GM23248 (cell line): ENCODE measurements at places on chromosomes 11 and 22. TPM values are rescaled to one million over a fixed set of nuclear protein-coding genes. Genes with fewer than 3 reads are reported as not detected.

DNA sequence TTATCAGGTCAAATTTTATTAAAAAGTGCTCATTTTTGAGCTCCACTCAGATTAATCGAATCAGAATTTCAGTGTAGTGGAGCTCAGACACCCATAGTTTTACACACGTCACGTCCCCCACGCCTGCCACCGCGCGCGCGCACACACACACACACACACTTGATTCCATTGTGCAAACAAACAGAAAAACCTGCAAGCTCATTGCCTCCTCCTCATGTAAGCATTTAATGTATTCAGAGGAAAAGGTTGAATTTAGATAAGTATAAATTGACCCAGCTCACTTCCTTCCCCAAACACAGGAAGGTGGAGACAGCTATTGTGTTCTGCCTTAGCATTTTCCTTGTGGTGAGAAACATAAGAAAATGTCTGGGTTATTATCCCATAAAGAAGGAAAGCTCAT is 336.7 kb downstream of the LUZP2 start:
- no peak for DNase-seq

DNA sequence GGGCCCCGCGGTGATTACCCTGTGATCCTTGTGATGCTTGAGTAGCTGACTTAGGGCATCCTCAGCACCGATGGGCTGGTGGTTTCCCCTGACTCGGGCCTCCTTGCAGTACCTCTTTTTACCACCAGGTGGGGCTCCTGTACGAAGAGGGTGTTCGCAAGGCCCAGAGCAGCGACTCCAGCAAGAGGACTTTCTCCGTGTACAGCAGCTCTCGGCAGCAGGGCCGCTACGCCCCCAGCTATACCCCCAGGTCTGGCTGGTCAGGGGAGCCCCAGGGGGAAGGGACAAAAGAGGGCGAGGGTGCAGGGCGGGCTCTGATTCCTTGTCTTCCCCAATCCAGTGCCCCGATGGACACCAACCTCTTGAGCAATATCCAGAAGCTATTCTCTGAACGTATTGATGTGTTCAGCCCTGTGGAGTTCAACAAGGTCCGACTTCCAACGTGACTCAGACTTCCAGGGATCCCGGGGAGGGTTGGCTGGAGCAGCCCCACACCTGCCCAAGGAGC is 1.3 kb upstream of the TM7SF2 start:
- peak; percentile 86 for DNase-seq

DNA sequence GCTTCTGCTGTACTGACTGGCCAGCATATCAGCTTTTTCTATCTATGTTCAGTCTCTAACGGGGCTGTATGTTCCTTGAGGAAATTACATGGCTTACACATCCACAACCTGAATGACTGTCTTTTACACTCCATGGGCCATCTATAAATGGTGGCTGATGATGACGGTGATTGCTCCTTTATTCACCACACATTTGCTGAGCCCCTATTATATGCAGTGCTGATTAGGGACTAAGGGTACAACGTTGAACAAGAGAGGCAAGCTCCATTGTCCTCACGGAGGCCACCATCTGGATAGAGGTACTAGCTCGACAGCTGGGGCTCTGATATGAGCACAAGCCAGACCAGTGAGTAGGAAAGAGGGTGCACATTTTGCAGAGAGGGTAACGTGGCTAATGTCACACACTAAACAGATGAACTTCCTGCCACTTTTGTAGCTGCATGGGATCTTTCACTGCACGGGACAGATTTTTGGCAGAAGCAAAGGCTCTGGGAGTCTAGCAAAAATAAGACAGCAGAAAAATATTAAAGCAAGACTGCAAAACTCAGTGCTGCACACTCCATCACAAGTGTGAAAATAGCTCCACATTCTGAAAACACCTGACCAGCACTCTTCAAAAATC is 30.6 kb downstream of the DRD2 start:
- no peak for DNase-seq

- peak; percentile 91 for DNase-seq
These were observed 57.5 kb upstream of the PLET1 start for GRCh38 chr11:112318184-112318591.

DNA sequence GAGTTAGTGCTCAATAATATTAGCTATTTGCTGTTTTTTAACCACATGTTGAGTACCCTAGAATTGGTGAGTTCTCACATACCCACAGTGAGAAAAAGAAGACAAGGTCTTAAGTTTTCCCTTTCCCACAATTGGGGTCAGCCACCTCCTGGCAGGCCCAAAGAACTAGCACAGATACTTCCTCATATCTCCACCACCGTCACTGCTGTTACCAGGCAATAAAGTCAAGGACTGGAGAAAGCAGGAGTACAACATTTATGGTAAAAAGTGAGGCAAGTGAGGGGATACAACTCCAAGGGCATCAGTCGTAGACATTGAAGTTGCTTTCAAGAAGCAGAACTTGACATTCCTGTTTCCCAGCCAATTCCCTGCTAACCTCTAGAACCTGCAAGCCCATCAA is 19.6 kb downstream of the ELP4 start:
- DNase-seq, result no peak

GRCh38 chr11:1088927-1089737 is 14.5 kb downstream of the MUC2 start:
- DNase-seq, result no peak

DNA sequence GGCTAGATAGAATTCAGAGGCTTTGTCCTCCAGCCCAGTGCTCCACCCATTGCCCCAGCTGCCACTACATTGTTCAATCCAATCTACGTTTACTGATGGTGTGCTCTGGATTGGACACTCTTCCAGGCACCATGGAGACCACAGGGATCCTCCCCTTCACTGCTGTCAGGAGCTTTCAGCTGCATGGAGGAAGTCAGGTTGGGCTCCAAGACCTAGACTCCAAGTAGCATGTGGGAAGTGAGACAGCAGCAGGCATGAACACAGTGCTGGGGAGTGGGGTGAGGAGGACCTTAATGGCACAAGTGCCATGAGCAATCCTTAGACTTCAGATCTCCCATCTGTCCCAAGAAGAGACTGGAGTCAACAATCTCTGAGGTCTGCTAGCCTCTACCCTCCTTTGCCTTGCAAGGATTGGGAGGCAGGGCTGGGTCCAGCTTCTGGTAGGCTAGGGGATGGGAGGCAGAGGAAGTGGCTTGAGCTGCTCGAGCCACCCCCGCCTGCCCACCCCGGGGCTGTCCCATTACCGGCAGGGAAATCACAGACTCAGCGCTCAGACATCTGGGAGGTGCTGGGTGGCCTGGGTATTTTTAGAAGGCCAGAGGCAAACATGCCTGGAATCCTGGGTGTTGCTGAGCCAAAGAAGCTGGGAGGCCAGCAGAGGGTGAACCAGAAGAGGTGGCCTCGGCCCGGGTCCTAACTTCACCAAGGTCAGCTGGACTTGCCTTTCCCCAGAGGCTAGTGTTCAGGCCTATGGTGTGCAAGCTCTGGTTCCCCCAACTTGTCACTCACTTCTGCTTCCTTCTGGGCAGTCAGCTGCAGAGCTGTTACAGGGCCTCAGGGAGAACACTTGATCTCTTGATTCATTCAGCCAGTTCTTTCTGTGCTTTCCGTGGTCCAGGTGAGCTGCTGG is 15.2 kb upstream of the FCHSD2 start:
- DNase-seq, result peak; percentile 48

DNA sequence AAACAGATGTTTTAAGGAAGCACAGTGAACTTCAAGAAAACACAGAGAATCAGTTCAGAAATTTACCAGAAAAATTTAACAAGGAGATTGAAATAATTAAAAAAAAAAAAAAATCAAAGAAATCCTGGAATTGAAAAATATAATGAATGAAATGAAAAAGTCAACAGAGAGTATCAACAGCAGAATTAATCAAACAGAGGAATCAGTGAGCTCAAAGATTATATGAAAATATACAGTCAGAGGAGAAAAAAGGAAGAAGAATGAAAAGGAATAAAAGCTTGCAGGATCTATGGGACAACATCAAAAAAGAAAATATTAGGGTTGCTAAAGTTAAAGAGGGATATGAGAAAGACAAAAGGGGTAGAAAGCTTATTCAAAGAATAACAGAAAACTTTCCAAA is 82.3 kb downstream of the XRRA1 start:
- no peak for DNase-seq

- peak; percentile 70 for DNase-seq
These were observed 46.4 kb downstream of the TPBGL start for GRCh38 chr11:75286826-75287465.

DNA sequence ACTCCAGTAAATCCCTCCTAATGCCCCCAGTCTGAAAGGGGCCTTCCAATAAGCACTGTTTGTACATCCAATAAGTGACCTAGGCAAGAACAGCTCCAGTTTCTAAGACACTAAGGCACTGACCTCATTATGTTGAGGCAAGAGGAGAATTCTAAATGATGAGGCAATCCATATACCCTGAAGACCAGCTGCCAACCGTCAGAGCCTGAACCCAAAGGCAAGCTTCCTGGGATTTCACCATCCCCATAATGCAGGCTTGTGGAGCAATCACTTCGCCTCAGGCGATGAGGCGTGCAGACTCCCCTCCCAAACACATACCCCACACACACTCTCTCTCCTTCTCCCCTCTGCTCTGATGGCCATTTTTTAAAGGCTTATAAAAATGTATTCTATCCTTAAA is 49.5 kb downstream of the LGR4 start:
- peak; percentile 90 for DNase-seq

DNA sequence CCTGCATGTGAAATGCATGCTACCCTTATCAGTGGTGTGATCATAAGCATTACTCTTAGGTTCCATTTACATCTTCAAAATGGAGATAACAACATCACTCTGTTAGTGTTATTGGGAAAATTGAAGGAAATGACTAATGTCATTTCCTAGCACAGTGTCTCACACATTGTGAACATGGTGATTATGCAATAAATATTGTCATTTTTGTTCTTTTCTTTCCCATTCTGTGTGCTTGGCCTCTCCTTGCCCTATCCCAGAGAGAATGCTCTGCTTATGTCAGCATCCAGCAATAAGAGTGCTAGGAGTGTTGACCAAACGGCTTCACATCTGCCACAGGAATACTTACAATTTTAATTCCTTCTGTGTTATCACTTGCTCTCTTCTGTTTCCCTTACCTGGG is 1024.1 kb upstream of the CCDC90B start:
- DNase-seq, result no peak

GRCh38 chr11:117438371-117439000 is 110.8 kb downstream of the CEP164 start:
- no peak for DNase-seq

DNA sequence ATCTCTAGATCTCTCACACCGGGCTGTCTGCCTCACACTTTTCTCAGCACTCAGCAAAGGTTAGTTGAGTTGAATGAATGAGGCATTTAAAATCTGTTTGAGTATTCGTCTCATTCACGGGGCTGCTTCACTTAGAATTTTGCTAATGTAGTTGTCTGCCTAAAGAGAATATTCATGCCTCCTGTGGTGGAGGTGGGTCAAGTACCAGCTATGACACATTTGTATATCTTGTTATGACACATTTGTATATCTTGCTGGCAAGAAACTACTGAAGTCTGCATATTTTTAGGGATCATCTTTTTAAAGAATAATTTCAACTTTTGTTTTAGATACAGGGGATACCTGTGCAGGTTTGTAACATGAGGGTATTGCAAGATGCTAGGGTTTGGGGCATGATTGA is 43.1 kb downstream of the LDLRAD3 start:
- DNase-seq, result no peak

DNA sequence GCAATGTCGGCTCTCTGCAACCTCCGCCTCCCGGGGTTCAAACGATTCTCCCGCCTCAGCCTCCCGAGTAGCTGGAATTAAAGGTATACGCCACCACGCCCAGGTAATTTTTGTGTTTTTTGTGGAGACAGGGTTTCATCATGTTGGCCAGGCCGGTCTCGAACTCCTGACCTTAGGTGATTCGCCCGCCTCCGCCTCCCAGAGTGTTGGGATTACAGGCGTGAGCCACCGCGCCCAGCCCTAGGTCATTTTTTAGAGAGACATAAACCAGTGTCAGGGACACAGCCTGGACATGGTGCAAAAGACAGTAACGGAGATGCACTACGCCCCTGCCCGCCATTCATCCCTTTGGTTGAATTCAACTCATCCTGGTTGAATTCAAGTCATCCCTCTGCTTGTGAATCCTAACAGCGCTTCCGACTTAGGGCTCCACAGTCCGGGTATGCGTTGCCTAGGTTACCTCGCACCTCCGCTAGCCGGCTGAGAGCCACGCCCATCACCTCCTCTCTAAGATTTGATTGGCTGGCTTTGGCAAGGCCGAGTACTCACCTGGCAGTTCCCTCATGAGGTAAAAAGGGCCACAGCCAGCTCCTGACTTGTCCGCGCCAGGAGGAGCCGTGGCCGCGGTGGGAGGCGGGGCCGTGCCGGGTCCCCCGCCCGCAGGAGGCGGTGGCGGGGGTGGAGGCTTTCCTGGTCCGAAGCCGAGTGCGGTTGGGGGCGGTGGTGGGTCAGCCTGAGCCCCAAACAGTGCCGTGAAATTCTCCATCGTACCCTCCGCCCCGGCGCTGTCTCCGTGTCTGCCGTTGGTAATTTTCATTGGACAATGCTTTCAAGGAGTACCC is at the start of gene MED19:
MED19 (minus strand) TSS at position 802 of the 842 bp plus-strand sequence; CDS start at position 766, 36 bp downstream.
- DNase-seq, result peak; percentile 89

GRCh38 chr11:236774-237767 is at the start of gene PSMD13:
TSS of gene PSMD13 (plus strand) at chr11:236976. CDS start at chr11:237050, 74 bp downstream.
- DNase-seq, result peak; percentile 97

GRCh38 chr11:102320679-102321078 is 3.4 kb downstream of the BIRC3 start:
- no peak for DNase-seq

The SCGB1D2 gene
- total RNA-seq, result not detected in 2 replicates

The MYO7A gene
- not detected in 2 replicates for total RNA-seq

The MUC6 gene
- not detected in 2 replicates for total RNA-seq

The OR4A5 gene
- not detected in 2 replicates for total RNA-seq

The CCDC81 gene
- under 0.01 and 0.13 TPM in 2 replicates for total RNA-seq

The CARD18 gene
- total RNA-seq, result not detected in 2 replicates

The SPON1 gene
- 2.4 and 3.7 TPM in 2 replicates for total RNA-seq

The SLC17A6 gene
- not detected in 2 replicates for total RNA-seq
